Thyroid gland (tissue), 4 donors: ENCODE measurements at places on chromosomes 6 and 20. TPM values are rescaled to one million over a fixed set of nuclear protein-coding genes. Genes with fewer than 3 reads are reported as not detected.

DNA sequence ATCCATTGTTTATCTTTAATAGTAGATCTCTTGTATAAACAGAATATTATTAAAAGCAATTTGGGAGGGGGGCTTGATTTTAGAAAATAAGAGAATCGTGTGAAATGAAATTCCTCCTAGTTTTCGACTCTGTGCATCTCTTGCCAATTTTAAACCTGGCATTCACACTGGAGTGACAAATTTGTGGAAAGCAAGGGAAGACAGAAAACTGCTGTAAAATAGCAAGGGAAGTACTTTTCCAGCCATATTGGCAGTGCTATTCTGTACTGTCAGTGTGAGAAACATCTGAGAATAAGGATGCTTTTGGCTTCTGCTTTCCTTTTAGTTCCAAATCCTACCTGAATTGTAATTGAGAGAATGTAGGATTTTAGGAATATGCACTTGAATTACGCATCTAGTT, 40.2 kb downstream of the TOP1 start:
- no peak overlapping the region for H3K4me3 ChIP-seq
- no peaks in the 10 kb centered on the region for H3K27me3 ChIP-seq
- no peak for DNase-seq
- H3K36me3 ChIP-seq, result no peaks in the 10 kb centered on the region
- peaks cover 43% of the 10 kb centered on the region for H3K4me1 ChIP-seq
- no peak overlapping the region for H3K27ac ChIP-seq

The SRSF12 gene
- total RNA-seq, result 2.4 TPM

The TRAPPC3L gene
- not detected for total RNA-seq

DNA sequence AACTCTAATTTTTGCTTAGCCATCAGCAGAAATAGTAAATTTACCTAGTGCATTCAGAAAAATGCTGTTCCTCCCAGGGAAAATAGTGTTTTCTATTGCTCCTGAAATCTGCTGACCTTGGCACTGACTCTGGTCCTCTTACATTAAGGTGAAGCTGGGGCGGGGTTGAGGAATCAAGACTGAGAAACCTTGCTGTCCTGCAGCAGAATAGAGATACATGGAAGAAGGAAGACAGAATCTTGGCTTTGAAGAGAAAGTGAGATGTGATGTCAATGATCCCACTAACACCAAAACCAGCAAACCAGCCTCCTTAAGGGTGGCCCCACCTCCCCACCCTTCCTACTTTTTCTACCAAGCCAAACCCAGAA, 840 bp upstream of the LY86 start:
- no peaks in the 10 kb centered on the region for H3K36me3 ChIP-seq
- DNase-seq, result no peak
- H3K4me3 ChIP-seq, result no peak overlapping the region
- H3K27ac ChIP-seq, result no peak overlapping the region
- H3K4me1 ChIP-seq, result peaks cover 14% of the 10 kb centered on the region

- H3K27ac ChIP-seq, result no peak overlapping the region
- no peak for DNase-seq
Observed at GRCh38 chr20:62558779-62559178, 83.0 kb upstream of the GATA5 start.

DNA sequence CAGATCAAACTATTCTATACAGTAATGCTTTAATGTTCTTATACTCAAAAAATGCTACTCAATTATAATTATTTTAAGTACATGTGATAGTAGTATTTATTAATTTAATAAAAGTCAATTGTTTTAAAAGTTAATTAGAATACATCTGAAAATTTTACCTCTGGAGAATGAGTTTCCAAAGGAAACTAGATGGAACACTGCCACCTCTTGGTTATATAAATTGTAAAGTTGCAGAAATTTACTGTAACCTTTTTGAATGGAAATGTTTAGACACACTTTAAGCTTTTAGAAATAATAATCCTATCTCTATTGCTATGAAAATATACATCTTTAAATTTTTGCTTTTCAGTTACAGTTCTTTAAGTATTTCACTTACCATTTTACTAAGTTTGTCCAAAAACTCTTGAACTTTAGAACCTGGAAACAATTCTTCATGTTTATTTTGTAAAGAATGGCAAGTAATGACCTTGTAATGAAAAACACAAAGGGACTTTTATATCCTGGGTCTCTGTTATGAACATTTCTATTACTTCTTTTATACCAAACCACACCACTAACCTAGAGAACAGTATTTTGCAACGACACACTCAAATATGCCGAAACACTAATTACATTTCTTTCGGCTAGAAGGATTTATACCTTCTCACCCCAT, 10.9 kb upstream of the BMP5 start:
- H3K36me3 ChIP-seq, result no peaks in the 10 kb centered on the region
- no peak for DNase-seq
- H3K4me3 ChIP-seq, result no peak overlapping the region

- H3K4me3 ChIP-seq, result no peak overlapping the region
- H3K27me3 ChIP-seq, result no peaks in the 10 kb centered on the region
- no peaks in the 10 kb centered on the region for H3K4me1 ChIP-seq
- H3K36me3 ChIP-seq, result no peaks in the 10 kb centered on the region
- DNase-seq, result no peak
Observed at GRCh38 chr20:8454137-8454712, 322.2 kb downstream of the PLCB1 start.

DNA sequence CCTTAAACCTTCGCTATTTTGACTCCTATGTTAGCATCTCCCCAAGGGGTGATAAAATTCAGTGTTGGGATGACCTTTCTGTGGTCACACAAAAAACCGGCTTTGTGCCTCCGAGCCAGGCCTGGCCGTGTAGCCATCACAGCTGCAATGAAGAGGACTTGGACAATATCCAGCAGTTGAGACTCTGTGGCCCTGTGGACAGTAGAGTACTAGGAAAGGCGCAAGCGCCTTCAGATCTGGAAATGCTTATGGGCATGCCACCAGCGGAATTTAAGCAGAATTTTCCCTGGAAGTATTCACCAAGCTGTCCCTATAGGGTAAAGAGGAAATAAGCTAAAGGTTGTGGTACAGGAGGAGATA, 63.3 kb upstream of the SLC2A12 start:
- H3K27ac ChIP-seq, result no peak overlapping the region
- no peak for DNase-seq
- no peaks in the 10 kb centered on the region for H3K27me3 ChIP-seq
- no peaks in the 10 kb centered on the region for H3K4me1 ChIP-seq
- no peaks in the 10 kb centered on the region for H3K36me3 ChIP-seq
- no peak overlapping the region for H3K4me3 ChIP-seq

The PBOV1 gene
- not detected for total RNA-seq
